ENCODE measurements at places on chromosomes 11 and 22.

GRCh38 chr22:27185099-27185709 lies 527.8 kb downstream of the MIAT start:
- no peaks in the 10 kb centered on the region for H3K4me1 ChIP-seq
- H3K27me3 ChIP-seq = no peaks in the 10 kb centered on the region
- H3K36me3 ChIP-seq = no peaks in the 10 kb centered on the region
- no peak for DNase-seq
- H3K27ac ChIP-seq = no peak overlapping the region

- no peak overlapping the region for H3K4me3 ChIP-seq
- DNase-seq = no peak
- peaks cover 13% of the 10 kb centered on the region for H3K27me3 ChIP-seq
- H3K4me1 ChIP-seq = peaks cover 28% of the 10 kb centered on the region
- H3K27ac ChIP-seq = no peak overlapping the region
Measured at GRCh38 chr22:42371099-42371498, 61.1 kb downstream of the NFAM1 start.

GRCh38 chr11:8806974-8807373 lies 104.0 kb upstream of the AKIP1 start:
- H3K36me3 ChIP-seq = no peaks in the 10 kb centered on the region
- H3K27ac ChIP-seq = peak overlapping the region; percentile 90
- H3K4me3 ChIP-seq = no peak overlapping the region
- DNase-seq = no peak
- no peaks in the 10 kb centered on the region for H3K27me3 ChIP-seq

DNA sequence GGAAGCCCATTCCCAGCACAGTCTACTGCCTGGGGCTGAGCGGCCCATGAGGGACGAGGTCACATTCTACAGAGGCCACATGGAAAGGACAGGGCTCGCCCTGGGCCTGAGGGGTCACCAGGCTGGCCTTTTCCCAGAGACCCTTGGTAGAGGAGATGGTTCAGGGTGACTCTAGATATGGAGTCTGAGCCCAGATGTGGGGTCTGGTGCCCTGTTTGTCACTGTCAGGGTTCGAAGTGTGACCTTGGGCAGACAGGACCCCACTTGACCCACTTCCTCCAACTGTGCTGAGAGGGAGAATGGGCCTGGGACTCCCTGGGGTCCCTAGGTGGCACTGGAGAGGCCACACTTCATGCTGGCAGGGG lies 81.0 kb downstream of the MYEOV start:
- no peaks in the 10 kb centered on the region for H3K36me3 ChIP-seq
- H3K27ac ChIP-seq = no peak overlapping the region
- DNase-seq = no peak

Measured in upper lobe of right lung (tissue), 1 donor.